ENCODE measurements at places on chromosomes 12 and 14. TPM values are rescaled to one million over a fixed set of nuclear protein-coding genes. Genes with fewer than 3 reads are reported as not detected.

Gene TMCC3
- 17.9 TPM for total RNA-seq

Gene NTF3
- not detected for total RNA-seq

Gene YEATS4
- 23.6 TPM for total RNA-seq

Gene OASL
- 16.0 TPM for total RNA-seq

Gene PDE6H
- total RNA-seq = not detected

Gene CNTN1
- total RNA-seq = 2.3 TPM

Gene DIO3
- not detected for total RNA-seq

Gene ADCY6
- total RNA-seq = 24.5 TPM

Gene KRT85
- not detected for total RNA-seq

Gene SERPINA3
- 0.93 TPM for total RNA-seq

Gene B3GNT4
- 1.7 TPM for total RNA-seq

Gene BICDL1
- 1.8 TPM for total RNA-seq

Gene FOXM1
- total RNA-seq = 48.0 TPM

Gene SYNDIG1L
- not detected for total RNA-seq

Gene SLC25A3
- 612 TPM for total RNA-seq

Gene RXYLT1
- 23.0 TPM for total RNA-seq

Gene GABARAPL1
- 25.0 TPM for total RNA-seq

Gene TGM1
- 0.34 TPM for total RNA-seq

Gene A2M
- total RNA-seq = 68.0 TPM
